ENCODE measurements at places on chromosomes 6 and 20. TPM values are rescaled to one million over a fixed set of nuclear protein-coding genes. Genes with fewer than 3 reads are reported as not detected.

GRCh38 chr20:14744723-14745122 lies 407.3 kb upstream of the FLRT3 start:
- DNase-seq: no peak

- DNase-seq: no peak
Observed at GRCh38 chr6:63527658-63528514, 44.4 kb upstream of the LOC128125822 start.

DNA sequence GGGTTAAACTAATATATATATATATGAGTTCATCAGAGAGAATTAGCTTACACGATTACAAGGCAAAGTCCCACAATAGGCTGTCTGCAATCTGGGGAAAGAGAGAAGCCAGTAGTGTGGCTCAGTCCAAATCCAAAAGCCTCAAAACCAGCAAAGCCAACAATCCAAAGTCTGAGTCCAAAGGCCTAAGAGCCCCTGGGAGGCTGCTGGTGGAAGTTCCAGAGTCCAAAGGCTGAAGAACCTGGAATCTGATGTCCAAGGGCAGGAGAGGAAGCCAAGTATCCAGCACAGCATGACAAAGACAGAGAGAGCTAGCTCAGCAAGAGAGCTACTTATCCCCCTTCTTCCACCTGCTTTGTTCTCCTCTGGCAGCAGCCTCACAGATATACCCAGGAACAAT lies 274.7 kb upstream of the ID4 start:
- no peak for DNase-seq

GSTA3 gene
- total RNA-seq: not detected

CALHM4 gene
- total RNA-seq: not detected

ASIP gene
- not detected for total RNA-seq

GRCh38 chr6:52538252-52538900 lies 38.5 kb downstream of the TRAM2 start:
- DNase-seq: no peak

EYA4 gene
- 18.7 TPM for total RNA-seq

OVOL2 gene
- 9.3 TPM for total RNA-seq

COL9A1 gene
- total RNA-seq: 1.7 TPM

DNA sequence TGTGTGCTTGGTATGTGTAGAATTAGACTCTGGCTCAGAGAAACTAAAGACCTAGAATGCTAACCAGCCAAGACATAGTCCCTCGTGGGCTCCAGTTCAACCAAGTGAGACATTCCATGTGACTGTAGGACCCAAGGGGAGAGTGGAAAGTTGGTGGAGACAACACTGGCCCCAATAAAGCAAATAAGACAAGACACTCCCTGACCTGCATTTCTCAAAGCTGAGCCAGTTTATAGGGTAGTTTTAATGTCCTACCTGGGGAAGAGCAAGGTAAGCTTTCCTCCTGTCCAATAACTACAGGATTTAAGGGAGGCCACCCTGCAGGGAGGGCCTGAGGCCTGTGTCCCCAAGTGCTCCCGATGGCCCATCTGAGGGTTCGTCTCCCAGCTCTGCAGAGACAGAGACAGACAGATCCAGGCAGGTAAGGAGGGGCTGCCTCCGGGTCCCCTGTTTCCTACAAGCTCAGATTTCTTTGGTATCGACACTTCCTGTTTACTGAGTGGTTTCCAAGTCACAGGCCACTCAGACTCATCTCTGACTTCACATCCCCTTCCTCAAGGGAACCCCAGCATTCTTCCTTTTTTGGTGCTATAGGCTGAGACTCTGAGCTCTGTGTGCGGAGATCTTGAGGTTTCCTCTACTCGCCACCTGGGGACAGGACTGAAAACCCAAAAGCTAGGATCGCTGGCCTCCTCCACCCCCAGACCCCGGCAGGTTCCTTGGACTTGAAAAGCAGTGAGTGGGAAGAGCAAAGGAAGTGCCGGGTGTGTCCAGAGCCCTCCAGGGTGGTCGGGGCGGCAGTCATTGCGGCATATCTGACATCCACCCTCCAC lies 92.4 kb downstream of the PRND start:
- no peak for DNase-seq

DNA sequence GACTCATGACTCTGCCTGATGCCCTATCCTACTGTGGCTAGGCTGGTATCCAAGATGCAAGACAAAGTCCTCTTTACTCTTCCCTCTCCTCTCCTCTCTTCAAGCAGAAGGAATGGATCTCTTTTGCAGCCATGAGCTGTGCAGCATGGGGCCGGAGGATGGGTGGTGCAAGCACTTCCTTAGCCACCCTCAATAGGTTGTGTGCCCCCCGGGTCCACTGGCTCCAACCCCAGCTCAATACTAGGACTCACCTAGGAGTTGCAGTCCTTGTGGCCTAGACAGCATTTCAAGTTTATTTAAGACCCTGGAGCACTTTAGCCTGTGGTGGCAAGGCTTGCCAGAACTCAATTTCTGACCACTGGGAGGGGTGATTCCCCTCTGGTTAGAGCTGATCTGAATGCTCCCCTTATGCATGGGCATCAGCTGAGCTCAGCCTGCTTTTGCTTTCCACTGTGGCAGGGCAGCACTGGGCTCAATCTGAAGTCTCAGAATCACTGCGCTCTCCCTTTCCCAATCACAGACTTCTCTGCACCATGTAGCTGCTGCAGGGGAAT lies 29.0 kb upstream of the GRM4 start:
- no peak for DNase-seq

GRCh38 chr6:100296810-100297544 lies 167.7 kb downstream of the SIM1 start:
- no peak for DNase-seq

DNA sequence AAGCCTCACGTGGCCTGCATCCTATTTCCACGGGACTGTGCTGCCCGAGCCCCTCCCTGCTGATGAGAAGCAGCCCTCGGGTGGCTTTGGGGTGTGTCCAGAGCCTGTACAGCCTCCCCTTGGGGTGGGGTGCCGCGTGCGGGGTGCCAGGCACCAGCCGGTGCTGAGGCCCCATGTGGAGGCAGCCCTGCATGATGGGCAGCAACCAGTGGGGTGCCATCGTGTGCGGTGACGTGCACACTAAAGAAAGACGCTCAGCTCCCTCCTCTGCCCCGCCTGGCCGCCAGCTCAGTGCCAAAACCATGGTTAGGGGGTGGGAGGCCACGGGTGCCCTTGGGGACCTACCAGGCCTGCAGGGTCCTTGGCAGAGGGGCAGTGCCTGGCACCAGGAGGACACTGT lies 26.2 kb downstream of the NTSR1 start:
- DNase-seq: no peak

GRCh38 chr6:30443657-30444450 lies 45.5 kb upstream of the HLA-E start:
- DNase-seq: no peak

- DNase-seq: no peak
Observed at GRCh38 chr6:3280866-3281465, 22.2 kb downstream of the PSMG4 start.

DNA sequence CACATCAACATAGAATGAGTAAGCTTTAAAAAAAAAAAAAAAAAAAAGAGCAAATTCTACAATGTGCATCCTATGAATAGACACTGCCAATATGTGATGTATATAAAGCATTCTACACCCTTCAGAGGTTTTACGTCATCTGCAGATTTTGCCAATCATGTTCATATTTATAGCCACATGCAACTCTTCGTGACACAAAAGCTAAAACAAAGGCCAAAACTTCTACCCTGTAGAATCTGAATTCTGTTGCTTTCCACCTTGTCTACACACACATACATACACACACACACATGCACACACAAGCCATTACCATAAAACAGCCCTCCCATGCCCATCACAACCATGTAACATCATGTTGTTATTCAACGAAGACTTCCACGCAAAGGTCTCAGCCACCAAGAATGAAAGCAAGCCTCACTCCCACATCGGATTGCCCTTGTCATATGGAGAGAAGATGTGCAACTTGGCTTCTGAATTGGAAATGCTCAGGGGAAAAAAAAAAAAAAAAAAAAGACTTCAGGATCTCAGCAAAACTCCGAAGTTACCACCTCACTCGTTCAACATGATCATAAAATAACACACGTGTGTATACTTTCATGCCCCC lies 479.4 kb upstream of the JARID2 start:
- DNase-seq: no peak

BPIFB2 gene
- not detected for total RNA-seq

SEL1L2 gene
- total RNA-seq: not detected

DNA sequence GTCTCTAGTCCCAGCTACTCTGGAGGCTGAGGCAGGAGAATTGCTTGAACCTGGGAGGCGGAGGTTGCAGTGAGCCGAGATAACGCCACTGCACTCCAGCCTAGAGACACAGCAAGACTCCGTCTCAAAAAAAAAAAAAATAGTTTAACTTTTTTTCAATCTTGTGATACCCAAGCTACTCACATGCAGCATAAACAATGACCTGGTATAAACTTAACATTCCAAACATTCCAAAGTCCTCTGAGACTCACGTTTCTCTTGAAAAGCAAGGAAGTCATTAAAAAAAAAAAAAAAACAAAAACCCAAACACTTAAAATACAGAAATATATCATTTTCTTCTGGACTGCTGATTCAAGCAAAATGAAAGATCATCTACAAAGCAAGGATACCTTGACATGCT lies 14.3 kb downstream of the CRNKL1 start:
- DNase-seq: no peak

- no peak for DNase-seq
Observed at GRCh38 chr20:42214074-42214473, 595.9 kb upstream of the CHD6 start.

CDH4 gene
- 0.25 TPM for total RNA-seq

DNA sequence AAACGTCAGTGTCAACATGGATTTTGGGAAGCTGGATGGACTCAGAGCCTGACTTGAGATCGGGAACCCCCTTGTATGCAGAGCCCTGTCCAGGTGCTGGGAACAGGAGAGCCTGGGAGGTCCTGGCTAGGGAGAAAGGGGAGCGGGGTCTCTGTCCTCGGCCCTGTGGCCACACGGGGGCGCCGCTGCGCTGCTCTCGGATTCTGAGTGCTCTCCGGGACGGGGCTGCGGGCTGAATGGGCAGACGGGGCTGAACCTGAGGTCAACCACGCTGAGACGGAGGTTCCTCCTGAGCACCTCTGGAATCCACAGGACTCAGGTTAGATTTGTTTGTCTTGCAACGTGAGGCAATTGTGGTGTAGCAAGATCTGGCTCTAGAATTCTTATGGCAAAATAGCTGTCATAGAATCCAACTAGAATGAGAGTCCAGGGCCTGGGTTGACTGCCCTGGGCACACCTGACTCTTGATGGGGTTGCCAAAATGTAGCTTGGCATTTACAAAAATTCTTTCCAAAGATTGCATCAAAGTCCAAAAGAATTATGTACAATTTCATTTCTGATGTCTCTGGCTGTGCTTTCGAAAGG lies 20.6 kb upstream of the HLA-F start:
- DNase-seq: no peak

HSPA12B gene
- 21.6 TPM for total RNA-seq

HUS1B gene
- total RNA-seq: 0.98 TPM

MEP1A gene
- total RNA-seq: not detected

DNA sequence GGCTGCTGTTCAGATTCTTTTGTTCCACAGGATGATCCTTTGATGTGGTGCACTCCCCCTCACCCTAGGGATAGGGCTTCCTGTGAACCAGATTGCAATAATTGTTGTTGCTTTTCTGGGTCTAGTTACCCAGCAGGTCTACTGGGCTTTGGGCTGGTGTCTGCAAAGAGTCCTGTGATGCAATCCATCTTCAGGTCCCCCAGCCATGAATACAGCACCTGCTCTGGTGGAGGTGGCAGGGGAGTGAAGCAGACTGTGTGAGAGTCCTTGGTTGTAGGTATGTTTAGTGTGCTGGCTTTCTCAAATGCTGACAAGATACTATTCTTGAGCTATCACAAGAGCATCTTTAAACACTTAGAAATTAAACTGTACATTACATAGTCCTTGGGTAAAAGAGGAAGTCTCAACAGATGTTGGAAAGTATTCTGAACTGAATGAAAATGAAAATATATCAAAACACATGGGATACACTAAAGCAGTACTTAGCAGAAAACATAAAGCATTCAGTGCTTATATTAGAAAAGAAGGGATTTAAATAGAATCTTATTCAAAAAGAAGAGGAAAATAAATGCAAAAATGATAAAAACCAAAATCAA lies 49.1 kb upstream of the CCR6 start:
- no peak for DNase-seq

- DNase-seq: no peak
Observed at GRCh38 chr6:91678679-91679446, 1092.0 kb upstream of the MAP3K7 start.

GRCh38 chr6:169229615-169230321 lies 23.9 kb downstream of the THBS2 start:
- peak; percentile 87 for DNase-seq

- DNase-seq: no peak
Observed at GRCh38 chr20:29079769-29080690, 2177.4 kb upstream of the DEFB115 start.

- no peak for DNase-seq
Observed at GRCh38 chr20:24537210-24537609, 67.8 kb downstream of the SYNDIG1 start.

- no peak for DNase-seq
Observed at GRCh38 chr6:146028851-146029572, at the start of gene GRM1. Gene GRM1, plus strand, starts transcription at chr6:146029062. Its CDS starts 456 bp downstream, at chr6:146029518.

DNA sequence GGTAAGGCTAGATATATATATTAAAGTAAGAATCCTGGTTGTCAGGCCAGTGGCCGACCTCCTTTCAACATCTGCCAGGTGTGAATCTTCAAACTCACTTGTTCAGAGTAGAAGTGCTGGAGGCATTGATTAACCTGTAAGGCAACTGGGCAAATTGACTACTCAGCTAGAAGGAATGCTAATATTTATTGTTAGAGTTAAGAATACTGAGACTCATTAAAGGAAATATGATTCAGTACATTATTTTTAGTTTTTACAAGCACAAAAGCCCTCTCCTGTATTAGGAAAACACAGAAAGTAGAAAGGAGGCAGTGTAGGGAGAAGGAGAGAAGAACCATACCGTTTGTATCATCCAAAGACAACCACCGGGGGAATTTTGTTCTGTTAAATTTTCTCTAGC lies 53.5 kb downstream of the RIPOR2 start:
- DNase-seq: no peak

DNA sequence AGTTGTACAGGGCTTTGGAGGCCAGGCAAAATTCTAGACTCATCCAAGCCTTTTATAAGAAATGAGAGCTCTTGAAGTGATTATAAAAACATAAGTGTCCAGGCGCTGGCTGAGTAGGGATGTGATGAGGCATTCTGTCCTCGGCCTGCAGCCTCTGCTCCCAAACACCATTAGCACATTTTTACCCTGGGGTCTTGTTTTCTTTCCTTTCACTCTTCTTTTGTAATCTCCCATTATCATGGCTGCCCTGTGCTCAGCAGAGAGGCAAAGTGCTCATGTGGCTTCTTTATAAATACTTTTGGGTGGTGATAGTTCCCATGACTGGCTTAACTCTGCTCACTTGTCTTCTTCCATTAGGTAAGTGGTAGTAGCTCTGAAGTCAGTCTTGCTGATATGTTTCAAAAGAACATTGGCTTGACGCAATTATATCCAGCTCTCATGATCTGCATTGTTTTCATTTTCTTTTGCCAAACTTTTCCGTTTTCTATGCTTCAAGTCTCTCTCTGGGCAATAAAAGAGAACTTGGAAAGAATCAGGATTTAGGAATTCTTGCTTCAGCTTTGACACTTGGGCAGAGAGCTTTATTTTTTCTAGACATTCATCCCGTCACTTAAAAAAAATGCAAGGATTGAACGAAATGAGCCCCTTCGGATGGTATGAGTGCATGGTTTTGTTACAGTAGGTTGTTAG lies 61.1 kb downstream of the CAP2 start:
- DNase-seq: peak; percentile 84

CDH22 gene
- total RNA-seq: 1.7 TPM

GRCh38 chr6:161383951-161384350 lies 110.1 kb upstream of the AGPAT4 start:
- DNase-seq: no peak
